ENCODE measurements at places on chromosomes 13 and 19.

- DNase-seq: no peak
Observed at GRCh38 chr19:51809787-51810186, 14.8 kb downstream of the FPR3 start.

DNA sequence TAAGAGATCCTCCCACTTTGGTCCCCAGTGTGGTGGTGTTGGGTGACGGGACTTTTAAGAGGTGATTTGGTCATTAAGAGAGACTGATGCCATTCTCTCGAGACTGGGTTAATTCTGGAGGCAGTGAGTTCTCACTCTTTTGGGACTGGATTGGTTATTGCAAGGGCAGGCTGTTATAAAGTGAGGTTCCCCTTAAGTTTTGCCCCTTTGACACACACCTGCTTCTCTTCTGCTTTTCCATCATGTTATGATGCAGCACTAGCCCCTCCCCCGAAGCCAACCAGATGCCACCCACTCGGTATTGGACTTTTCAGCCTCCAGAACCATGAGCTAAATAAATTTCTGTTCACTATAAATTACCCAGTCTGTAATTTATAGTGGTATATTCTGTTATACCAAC lies 16.3 kb upstream of the GRAMD1A start:
- DNase-seq: no peak

DNA sequence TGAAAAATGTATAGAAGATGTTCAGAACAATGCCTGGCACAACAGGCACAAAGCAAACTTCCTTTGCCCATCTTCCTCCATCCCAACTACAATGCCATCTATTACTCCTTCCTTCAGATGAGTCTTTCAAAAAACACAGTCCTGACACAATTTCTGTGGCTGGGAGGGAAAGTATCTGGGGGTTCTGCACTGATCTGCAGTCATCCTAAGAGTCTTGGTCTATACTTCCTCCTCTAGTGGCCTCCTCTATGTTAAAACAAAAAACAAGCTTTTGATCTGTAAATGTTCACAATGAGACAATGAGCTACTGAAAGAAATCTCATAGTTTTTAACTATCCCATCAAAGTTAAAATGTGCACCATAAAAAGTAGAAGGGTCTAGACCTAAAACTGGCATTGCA lies 44.8 kb downstream of the USP12 start:
- DNase-seq: no peak

GRCh38 chr13:53045189-53045588 lies 16.6 kb downstream of the OLFM4 start:
- no peak for DNase-seq

GRCh38 chr13:50125304-50125553 lies 110.0 kb downstream of the KCNRG start:
- no peak for DNase-seq

DNA sequence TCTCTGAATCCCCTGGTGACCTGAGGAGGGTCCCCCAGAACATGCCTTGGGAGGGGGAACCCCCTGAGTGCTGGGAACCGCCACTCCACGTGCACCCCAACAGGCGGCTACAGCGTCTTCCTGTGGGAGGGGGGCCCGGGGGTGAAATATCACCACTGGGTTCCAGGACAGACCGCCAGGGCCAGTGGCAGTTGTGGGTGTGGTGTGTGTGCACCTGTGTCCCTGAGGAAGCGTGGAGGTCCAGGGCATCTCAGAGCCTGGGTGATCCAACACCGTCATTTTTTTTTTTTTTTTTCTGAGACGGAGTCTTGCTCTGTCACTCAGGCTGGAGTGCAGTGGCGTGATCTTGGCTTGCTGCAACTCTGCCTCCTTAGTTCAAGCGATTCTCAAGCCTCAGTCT lies 4.2 kb downstream of the ADGRE5 start:
- no peak for DNase-seq

- DNase-seq: peak; percentile 52
Observed at GRCh38 chr19:14116918-14117578, 514 bp downstream of the PRKACA start.

DNA sequence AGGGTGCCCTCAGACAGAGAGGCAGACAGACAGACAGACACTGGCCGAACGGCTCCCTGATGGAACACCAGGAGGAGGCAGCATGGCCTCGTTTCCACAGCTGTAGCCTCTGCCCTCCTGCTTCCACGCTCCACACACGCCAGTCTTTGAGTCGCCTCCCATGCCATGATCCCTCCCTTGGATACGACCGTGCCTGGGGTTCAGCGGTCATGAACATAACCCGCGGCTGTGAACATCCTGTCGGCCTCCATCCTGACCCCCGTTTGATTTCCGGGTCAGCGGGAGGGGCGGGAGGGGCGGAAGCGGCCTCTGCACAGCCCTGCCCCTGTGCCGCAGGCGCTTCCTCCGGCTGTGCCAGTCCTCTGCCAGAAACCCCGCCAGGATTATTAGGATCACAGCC lies 23.4 kb downstream of the GP6 start:
- no peak for DNase-seq

- DNase-seq: no peak
Observed at GRCh38 chr13:73324842-73325722, 266.3 kb downstream of the KLF5 start.

DNA sequence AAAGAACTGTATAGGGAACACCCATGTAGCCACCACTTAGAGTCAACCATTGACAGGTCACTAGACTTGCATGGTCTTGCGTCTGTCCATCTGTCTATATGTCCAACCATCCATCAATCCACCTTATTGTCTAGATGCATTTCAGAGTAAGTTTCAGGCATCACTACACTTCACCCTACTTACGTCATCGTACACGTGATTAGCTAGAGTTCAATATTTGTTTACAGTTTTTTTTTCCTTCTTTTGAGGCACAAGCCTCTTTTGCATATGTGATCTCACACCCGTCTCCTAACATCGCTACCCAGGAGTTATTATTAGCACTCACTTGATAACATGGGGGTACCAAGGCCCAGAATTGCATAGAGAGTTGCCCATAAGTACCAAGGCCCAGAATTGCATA lies 6.9 kb downstream of the CACNG7 start:
- no peak for DNase-seq

GRCh38 chr13:32025730-32026129 lies 5.8 kb upstream of the FRY start:
- DNase-seq: no peak

DNA sequence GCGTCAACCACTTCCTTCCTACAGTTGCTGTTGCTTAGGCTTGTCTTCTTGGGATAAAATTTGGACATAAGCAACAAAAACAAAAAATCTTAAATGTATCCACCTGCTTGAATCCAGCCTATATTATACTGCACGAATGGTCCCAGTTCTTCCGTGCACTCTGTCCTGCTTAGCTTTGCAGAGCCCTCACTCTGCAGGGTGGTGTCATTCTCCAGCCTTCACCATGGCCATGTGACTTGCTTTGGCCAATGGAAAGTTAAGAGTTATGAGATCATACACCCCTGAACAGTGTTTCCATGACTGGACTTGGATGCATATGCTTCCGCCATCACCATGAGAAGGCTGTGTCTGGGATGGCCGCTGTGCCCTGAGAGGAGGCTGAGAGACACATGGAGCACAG lies 27.4 kb upstream of the SACS start:
- no peak for DNase-seq

- no peak for DNase-seq
Observed at GRCh38 chr13:24931450-24932251, 164.3 kb upstream of the PABPC3 start.

GRCh38 chr19:18634612-18635297 lies 2.1 kb upstream of the KLHL26 start:
- DNase-seq: no peak

GRCh38 chr13:102968572-102969228 lies 97.5 kb downstream of the SLC10A2 start:
- no peak for DNase-seq

GRCh38 chr19:41076286-41076685 lies 12.0 kb upstream of the CYP2A13 start:
- DNase-seq: no peak

DNA sequence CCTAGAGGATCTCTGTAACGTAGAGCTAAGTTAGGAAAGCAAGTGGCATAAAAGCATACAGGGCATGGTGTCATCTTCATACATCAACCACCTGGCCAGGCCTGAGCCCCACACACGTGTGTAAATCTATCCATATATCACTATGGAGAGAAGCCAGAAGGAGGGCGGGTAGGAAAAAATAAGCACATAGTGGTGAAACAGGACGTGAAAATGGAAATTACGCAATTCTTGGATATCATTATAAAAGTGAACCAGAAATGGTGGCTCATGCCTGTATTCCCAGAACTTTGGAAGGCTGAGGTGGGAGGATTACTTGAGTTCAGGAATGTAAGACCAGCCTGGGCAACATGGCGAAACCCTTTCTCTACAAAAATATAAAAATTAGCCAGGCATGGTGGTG lies 43.4 kb downstream of the PDCD5 start:
- DNase-seq: no peak

- DNase-seq: no peak
Observed at GRCh38 chr13:31350560-31350959, 150.8 kb downstream of the B3GLCT start.

DNA sequence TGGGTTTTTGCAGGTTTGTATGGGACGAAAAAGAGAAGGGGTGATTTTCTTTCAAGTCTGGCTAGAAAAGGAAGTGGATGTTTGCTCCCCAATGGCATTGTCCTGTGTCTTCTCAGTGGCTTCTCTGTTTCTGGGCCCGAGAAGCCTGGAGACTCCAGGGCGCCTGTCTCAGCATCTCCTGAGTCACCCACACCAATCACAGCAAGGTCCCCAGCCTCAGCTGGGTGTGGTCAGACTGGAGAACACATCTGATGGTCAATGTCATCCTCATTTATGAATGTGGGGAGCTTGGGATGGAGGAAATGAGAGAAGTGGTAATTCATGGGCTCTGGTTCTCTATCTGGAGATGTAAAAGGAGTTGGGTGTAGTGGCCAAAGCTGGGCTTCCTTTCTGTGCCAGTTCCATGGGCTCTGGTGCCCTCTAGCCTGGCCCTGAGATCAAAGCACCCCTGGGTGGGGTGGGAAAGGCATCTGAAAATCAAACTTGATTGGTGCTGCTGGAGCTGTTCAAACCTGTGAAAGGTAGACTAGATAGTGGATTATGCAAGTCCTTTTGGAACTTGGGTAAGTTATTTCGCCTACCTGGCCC lies 13.4 kb downstream of the RASL11A start:
- DNase-seq: no peak

DNA sequence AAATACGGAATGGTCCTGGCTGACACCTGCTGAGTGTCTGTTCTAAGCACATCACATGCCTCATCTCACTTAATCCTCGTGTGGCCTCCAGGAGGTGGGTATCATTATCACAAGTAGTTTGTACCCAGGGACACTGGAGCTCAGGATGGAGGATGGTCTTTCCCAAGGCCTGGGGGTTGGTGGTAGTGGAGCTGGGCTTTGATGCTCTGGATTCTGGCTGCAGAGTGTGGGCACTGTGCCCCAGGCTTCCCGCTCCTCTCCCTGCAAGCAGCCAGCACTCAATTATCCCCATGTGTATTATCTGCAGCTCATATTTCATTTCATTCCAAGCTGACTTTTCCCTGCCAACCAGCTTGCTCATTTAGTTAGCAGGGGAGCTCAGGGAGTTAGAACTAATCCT lies 52.1 kb downstream of the SIAH3 start:
- peak; percentile 51 for DNase-seq

GRCh38 chr13:50370303-50370950 lies 355.2 kb downstream of the KCNRG start:
- DNase-seq: no peak

- no peak for DNase-seq
Observed at GRCh38 chr13:110572778-110573118, 11.2 kb upstream of the RAB20 start.

GRCh38 chr13:60627071-60627686 lies 230.2 kb downstream of the TDRD3 start:
- no peak for DNase-seq

DNA sequence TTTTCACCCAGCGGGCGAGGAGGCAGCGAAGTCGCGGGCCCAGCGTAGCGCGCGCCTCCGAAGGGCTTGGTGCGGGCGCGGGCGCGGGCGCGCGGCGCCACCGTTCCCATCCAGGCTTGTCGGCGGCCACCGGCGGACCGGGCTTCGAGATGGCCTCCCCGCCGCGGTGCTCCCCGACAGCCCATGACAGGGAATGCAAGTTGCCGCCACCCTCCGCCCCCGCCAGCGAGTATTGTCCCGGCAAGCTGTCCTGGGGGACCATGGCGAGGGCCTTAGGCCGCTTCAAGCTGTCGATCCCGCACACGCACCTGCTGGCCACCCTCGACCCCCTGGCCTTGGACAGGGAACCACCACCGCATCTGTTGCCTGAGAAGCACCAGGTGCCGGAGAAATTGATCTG lies at the start of gene WDR88:
TSS of gene WDR88 (plus strand) at position 94 of the 400 bp plus-strand sequence. CDS start at position 150, 56 bp downstream.
- DNase-seq: peak; percentile 68
